B cell (primary cell): ENCODE measurements at places on chromosomes 1 and 21.

DNA sequence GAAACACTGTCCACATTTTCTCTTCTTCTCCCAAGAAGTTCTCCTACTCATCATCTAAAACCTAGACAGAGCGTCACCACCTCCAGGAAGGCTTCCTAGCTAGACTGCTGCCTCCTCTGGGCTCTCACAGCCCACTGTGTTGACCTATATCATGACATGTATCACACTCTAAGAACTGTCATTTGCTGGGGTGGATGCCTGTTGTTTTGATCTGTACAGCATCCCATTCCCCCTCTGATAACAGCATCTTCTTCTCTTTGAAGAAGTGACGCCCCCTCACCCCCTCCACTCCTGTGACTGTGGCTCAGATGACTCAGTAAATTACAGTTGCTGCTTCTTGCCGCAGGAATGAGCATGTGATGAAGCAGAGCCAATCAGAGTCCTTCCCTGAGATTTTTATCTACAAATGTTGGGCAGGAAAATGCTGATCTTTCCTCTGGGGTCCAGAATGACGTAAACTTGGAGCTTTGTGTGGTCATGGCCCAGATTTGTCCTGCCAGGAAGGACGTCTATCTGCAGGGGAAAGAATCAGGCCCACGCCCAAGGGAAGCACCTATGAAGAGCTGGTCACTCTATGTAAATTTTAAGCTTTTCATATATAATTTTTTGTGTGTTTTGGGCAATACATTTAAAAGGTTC is 28.0 kb upstream of the FOXO6 start:
- no peaks in the 10 kb centered on the region for H3K27me3 ChIP-seq
- no peak overlapping the region for H3K4me3 ChIP-seq
- H3K36me3 ChIP-seq: no peaks in the 10 kb centered on the region
- H3K27ac ChIP-seq: no peak overlapping the region
- no peaks in the 10 kb centered on the region for H3K4me1 ChIP-seq

GRCh38 chr1:233907151-233907550 is 2.7 kb downstream of the SLC35F3 start:
- no peaks in the 10 kb centered on the region for H3K36me3 ChIP-seq
- H3K4me1 ChIP-seq: no peaks in the 10 kb centered on the region
- H3K27ac ChIP-seq: no peak overlapping the region
- DNase-seq: no peak
- H3K27me3 ChIP-seq: peaks cover 17% of the 10 kb centered on the region
- no peak overlapping the region for H3K4me3 ChIP-seq

GRCh38 chr1:214657299-214657698 is 54.3 kb downstream of the CENPF start:
- no peaks in the 10 kb centered on the region for H3K4me1 ChIP-seq
- no peak overlapping the region for H3K4me3 ChIP-seq
- H3K27me3 ChIP-seq: no peaks in the 10 kb centered on the region

DNA sequence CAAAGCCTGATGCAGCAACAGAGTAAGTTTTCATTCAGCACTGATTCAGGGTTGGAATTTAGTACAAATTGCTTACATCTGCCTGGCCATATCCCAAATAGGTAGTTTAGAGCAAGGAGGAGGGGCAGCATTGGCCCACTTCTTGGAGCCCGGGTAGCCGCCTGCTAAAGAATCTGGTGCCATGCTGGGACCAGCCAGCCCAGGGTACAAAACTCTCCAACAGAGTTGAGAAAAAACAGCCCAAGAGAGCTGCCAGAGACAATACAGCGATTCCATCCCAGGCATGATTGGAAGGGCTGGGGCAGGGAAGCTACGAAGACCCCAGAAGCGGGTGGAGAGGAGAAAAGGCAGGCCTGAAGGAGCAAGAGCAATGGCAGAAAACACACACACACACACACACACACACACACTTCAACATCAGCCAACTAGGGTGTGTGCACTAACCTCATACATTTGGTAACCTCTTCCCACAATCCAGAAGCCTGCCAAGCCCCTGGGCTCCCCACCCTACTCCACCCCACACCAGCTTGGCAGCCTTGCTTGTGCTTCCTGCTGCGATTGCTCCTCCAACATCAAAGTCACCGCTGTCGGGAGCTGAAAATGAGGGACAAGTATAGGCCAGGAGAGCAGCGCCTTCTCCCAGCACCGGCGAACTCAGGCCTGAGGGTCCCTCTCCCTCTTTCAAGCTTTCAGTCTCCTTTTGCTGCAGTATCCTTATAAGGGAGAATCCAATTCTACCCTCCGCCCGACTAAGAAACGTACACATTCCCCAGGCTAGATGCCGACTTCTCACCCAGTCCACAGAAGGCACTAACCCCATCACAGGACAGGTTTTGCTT is 1.2 kb downstream of the PIK3C2B start:
- peak overlapping the region; percentile 79 for H3K27ac ChIP-seq
- H3K27me3 ChIP-seq: no peaks in the 10 kb centered on the region

DNA sequence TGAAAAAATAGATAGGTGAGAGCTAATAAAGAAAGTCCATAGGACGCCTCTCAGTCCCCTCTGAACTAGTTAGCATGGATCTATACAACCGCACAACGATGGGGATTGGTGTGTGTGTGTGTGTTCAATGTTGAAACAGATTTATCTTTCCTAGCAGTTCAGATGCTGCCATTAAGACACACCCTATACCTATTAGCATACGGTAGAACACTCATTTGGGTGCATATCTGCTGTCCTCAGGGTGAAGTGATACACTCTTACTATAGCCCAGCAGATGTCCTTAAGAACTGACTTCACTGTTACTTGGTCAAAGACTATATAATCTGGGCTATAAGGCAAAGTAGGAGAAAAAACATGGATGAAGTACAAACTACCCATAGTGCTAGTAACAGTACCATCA is 4.6 kb downstream of the SEC16B start:
- H3K4me1 ChIP-seq: no peaks in the 10 kb centered on the region
- no peak for DNase-seq
- H3K4me3 ChIP-seq: no peak overlapping the region
- H3K27ac ChIP-seq: no peak overlapping the region
- no peaks in the 10 kb centered on the region for H3K36me3 ChIP-seq
- H3K27me3 ChIP-seq: no peaks in the 10 kb centered on the region
